ENCODE measurements at places on chromosomes 4 and X.

DNA sequence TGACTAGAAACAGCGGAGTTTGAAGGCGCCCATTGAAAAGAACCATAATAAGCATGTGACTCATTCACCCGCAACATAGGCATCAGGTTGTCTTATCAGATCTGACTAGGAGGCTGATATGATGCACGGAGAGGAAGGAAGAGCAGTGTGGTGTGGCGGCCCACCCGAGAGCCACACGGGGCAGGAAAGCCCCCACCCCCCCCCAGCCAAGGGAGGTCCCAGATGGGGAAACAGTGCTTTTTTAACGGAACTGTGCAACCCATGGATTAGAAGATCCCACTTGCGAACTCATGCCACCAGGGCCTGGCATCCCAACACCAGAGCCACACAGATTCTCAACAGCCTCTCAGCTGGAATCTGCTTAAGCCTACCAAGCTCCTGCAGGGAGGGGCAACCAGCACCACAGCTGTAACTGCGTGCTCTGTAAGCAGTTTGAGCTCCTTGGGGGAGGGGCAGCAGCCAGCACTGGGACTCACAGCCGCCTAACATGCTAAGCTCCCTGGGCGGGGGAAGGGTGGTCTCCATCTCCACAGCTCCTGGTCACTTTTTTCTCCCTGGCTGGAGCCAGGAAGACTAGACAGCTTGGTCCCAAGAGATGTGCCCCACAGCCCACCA lies 466.2 kb downstream of the PDGFC start:
- no peak for DNase-seq

GRCh38 chr4:153022241-153022715 lies 86.2 kb downstream of the FHDC1 start:
- DNase-seq = no peak

DNA sequence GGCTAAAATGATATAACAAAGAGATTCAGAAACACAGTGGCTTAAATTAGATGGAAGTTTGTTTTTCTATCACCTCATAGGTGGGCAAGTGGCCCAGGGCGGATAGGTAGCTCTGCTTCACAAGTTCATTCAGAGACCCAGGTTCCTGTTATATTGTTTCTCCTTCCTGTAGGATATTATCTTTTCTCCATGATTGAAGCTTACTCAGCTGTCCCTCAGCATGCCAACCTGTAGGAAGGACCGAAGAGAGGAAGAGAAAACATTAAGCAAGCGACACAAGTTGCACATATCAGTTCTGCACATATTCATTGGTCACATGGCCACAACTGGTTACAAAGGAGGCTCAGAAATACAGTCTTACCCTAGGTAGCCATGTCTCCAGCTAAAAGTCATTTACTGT lies 6.9 kb downstream of the KLHL5 start:
- no peak for DNase-seq

- no peak for DNase-seq
Measured at GRCh38 chrX:3563451-3563850, 150.0 kb downstream of the PRKX start.

- DNase-seq = no peak
Measured at GRCh38 chr4:75126058-75126457, 193.1 kb downstream of the PARM1 start.

GRCh38 chr4:185925910-185926360 lies 113.9 kb upstream of the SORBS2 start:
- no peak for DNase-seq

DNA sequence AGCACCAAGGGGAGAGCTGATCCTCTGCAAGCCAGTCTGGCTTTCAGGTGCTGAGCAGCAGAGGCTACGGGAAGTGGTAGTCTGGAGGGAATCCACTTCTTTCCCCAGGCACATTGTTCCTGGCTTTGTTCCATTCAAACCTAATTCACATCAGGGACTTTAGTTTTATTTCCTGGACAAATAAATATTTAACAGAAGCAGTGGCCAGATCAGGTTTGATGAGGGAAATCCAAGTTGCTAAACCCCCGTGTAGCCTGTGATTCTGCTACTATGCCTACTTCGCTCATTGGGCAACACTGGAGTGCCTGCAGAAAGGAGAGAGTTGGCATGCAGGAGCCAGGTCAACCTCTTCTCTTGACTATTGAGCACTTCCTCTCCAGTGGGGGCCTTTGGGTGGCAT lies 13.8 kb upstream of the STBD1 start:
- no peak for DNase-seq

GRCh38 chr4:73816814-73817213 lies 19.7 kb upstream of the CXCL6 start:
- no peak for DNase-seq

- no peak for DNase-seq
Measured at GRCh38 chr4:100728861-100729260, 211.0 kb upstream of the EMCN start.

- DNase-seq = no peak
Measured at GRCh38 chrX:94830717-94831116, 1156.7 kb downstream of the FAM133A start.

DNA sequence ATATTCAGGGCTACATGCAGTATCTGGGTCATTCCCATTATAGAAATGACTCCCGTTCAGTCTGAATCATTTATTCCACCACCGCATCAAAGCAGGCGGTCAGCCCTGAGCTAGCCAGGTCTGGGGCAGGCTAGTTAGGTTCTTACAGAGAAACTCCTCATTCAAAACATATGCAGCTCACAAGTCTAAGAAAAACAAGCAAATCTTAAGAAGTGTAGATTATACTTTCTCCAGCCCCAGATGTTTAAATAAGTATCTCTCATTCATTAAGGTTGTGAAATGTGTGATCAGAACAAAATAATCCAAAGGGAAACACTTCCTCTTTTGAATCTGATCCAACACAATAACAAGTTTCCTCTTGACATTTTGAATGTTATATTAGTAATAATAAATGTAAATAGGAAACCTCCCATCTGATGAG lies 441.9 kb downstream of the INPP4B start:
- DNase-seq = no peak

- no peak for DNase-seq
Measured at GRCh38 chrX:12076046-12076445, 62.2 kb upstream of the FRMPD4 start.

DNA sequence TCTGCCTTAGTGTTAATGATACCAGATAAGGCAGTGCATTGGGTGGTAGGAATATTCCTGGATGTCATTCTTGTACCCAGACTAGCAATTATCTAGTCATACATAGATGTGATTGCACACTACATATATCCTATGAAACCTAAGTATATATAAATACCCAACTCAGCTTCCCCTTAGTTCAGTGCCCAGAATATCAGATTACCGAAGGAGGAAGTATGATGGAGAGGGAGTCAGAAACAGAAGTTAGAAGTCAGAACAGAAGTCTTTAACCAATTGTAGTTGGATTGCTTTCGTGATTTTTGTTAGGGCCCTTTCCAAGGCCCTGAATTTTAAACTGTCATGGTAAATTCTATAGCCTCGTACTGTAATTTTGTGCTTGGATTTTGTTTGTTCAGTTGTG lies 42.9 kb downstream of the MOB1B start:
- DNase-seq = no peak

GRCh38 chr4:119733431-119733830 lies 104.8 kb upstream of the PDE5A start:
- DNase-seq = no peak

GRCh38 chr4:26404743-26405206 lies 84.0 kb downstream of the RBPJ start:
- DNase-seq = no peak

- DNase-seq = no peak
Measured at GRCh38 chrX:13885591-13885990, 68.7 kb upstream of the GPM6B start.

- DNase-seq = no peak
Measured at GRCh38 chr4:52658641-52659000, 480 bp downstream of the USP46 start.

DNA sequence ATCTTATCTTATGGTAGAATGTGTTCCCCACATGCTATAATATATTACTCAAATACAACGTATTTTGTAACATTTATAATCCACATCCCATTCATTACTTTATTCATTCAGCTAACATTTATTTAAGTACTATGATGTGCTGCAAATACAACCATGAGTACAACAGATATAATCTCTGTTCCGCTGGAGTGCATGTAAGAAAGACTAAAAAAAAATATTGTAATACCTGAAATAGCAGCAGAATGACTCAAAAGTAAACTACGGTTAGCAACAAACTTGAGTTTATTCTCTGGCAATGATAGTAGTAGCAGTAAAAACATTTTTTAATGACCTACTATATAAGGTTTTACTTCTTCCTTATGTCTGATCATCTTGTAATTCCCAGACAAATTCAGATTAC lies 1776.3 kb downstream of the STIM2 start:
- DNase-seq = no peak

- no peak for DNase-seq
Measured at GRCh38 chr4:120838784-120839183, 83.7 kb downstream of the PRDM5 start.

GRCh38 chr4:185201977-185202962 lies 1.5 kb downstream of the CFAP97 start:
- DNase-seq = peak; percentile 62

DNA sequence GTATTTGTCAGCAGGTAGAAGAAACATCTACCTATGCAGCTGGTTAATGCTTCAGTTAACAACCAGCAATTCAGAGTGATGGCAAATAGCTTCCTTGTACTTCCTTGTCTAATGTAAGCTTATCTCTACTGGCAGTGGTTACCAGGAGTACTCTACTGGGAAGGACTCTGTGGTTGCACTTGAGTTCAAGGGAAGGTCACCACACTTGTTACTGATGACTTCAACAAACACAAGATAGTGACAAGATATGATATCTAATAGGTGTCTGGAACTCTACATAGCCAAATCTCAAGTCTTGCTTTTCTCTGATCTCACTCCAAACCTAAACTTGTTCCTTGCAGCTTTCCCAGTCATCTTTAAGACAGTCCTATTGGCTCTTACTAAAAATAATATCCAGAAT lies 1644.9 kb upstream of the TENM3 start:
- DNase-seq = no peak

- DNase-seq = no peak
Measured at GRCh38 chr4:125283707-125284279, 31.0 kb upstream of the FAT4 start.

DNA sequence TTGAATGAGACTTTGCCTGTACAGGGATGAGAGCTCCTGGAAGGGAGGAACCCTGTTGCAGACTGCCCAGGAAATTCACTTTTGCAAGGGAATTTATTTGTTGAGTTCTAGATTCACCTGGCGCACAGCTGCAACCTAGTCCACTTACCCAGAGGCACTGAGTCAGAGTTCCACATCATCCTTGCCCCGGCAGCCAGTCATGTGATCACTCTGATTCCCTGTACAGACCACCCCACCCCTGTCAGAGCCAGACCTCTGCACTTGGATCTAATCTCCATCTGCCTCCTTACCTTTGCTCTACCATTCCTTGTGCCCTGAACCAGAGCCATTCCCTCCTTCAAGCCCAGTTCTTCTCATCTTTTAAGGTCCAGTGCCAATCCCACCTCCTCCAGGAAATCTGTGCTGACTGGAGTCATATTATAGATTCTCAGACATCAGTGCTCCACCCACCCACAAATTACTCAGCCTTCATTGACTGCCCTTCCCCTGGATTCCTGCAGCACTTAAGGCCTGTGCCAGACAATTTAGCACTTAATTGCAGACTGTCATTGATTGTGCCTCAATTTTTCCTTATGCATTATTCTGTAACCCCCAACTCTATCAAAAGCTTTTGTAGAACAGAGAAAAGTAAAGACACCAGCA lies 84.1 kb upstream of the MAGEA4 start:
- no peak for DNase-seq

- DNase-seq = no peak
Measured at GRCh38 chr4:149735796-149736195, 79.8 kb downstream of the IQCM start.

DNA sequence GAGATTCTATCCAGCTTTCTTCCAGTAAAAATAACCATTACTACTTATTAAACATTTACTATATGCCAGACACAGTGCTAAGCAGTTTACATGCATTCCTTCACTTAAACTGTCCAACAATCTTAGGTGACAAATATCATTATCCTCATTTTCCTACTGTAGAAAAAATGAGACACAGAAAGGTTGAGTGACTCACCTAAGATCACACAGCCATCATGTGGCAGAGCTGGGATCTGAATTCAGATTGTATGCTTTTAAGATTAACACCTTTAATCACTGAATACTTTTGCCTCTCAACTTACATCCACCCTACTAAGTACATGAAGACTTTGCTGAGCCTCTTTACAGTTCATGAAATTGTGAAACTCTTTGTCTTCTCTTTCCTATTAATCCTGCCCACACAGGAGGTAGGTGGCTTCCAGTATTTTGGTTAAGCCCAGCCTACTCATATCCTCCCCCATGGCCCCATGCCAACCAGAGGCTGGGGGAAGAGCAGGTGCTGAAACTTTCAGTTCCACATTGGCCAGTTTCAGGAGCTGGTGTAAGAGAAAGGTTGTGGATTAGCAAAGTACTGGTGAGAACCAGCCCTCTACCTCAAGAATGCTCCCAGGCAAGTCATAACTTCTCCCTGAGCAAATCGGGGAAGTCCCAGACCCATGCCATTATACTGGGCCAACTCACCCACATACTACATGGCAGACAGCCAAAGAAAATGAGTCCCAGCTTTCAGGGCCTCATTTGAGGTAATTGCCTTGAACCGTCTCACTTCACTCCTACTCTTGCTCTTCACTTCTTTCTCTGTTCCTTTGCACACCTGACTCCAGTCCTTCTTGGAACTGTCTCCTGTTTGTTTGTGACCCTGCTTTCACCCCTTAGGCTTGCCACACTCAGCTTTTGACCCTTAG lies 211.1 kb downstream of the GUCY2F start:
- no peak for DNase-seq

DNA sequence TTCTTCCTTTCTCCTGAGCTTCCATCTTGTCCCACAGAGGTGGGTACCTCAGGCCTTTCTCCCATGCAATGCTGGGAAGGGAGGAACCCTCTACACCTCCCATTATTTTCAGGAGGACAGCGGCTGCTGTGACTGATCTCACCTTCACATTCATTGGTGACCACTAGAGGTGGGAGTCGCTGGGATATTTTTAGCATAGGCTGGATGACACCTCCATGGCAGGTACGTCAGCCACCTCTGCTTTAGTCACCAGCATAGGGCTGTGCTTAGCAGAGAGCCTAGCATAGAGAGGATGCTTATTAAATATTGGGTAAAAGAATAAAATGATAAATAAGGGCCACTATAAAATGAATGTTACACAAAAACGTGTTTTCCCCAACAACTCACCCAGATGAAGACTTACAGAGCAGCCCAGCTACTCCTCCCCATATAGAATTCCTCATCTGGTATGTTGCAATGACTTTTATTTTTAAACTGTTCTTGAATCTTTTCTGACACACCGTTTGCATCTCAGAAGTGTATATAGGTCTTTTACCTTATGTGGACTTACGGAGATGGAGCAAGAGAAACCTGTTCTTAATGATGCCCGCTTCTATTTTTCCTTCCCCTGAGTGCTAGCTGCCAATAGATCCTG lies 60.9 kb upstream of the SORBS2 start:
- DNase-seq = no peak
